ENCODE measurements at places on chromosomes 12 and 14.

DNA sequence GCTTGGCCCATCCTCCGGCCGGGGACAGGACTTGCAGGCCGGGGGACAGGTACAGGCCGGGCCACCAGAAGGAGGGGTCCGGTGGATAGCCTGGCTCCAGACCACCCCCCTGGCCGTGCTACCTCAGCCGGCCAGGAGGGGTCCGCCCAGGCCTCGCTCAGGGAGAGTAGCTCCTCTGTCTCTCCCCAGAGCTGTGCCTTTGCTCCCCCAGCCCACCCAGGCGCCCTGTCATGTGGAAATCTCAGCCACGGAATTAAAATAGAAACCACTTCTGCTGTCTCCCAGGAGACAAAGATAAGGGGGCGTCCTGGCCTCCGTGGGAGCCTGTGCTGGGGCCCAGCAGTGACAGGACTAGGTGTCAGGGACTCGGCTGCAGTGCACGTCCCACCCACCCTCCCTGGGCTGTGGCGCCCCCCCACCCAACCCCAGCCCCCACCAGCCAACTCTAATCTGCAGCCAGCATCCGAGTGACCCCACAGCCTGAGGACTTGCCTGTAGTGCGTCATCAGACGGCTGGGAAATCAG, 3.3 kb upstream of the CRIP2 start:
- DNase-seq: no peak

DNA sequence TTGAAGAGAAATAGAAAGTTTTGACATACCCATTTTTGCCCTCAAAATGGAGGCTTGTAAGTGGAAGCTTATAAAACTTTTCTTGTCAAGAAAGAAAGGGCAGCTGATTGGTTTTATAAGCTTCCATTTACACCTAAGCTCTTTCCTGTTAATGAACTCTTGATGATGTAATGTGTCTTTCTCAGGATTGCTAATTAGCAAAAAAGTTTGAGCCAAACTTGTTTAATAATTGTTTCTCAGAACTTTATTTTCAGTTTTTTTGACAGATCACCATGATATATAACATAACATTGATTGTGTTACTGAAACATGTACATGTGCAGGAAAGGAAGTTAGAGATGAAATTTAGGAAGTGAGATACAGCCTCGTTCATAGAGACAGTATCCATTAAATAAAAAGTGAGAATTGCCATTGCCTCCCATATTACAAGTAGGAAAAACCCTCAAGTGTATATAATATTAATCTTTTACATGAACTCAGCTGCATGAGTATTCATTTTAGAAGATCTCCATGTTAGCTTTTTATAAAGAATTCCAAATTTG, 26.8 kb downstream of the RIC8B start:
- no peak for DNase-seq

- no peak for DNase-seq
Observed at GRCh38 chr12:82842480-82842879, 155.8 kb downstream of the TMTC2 start.

- DNase-seq: no peak
Observed at GRCh38 chr14:100129161-100129589, 30.3 kb downstream of the DEGS2 start.

GRCh38 chr12:118404876-118405521, 28.6 kb downstream of the SUDS3 start:
- DNase-seq: no peak

- no peak for DNase-seq
Observed at GRCh38 chr12:113936460-113936859, 29.7 kb downstream of the RBM19 start.

GRCh38 chr12:10409392-10409791, at the start of gene KLRC4:
Gene KLRC4 (minus strand): TSS chr12:10409757. CDS start chr12:10409575, 182 bp downstream.
- no peak for DNase-seq

DNA sequence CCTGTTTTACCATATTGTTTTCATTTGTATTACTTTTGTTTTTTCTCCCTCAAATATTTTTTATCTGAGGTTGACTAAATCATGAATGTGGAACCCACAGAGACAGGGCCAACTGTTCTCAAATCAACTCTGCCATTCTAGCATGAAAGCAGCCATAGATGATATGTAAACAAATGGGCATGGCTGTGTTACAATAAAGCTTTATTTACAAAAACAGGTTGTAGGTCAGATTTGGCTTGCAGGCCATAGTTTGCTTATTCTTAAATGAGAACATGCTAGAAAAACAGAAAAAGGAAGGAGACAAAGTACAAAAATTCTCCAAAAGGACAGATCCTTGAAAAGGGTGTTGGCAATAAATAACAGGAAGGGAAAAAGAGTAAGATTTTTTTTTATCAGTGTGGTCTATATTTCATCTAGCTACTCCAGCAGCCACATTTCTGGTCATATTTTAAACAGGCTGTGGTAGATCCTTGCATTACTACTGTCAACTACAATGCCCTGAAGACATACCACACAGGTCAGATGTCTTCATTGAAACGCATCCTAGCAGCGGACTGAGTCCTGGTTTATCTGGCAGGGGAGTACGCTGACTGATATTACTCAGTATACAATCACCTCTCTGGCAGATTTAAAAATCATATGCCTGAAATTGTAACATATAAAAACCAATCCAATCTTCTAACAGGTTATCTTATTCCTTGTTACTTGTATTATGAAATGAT, 42.9 kb downstream of the SPPL3 start:
- no peak for DNase-seq

Measured in stimulated activated CD8-positive, alpha-beta memory T cell treated with anti-CD3 and anti-CD28 coated beads, Interleukin-4, amount 100 ng/mL, for 1 hour (primary cell).